Sciatic nerve (tissue), 2 donors: ENCODE measurements at places on chromosomes 7 and 10. TPM values are rescaled to one million over a fixed set of nuclear protein-coding genes. Genes with fewer than 3 reads are reported as not detected.

The CEP55 gene
- total RNA-seq = 0.62 TPM

The NRCAM gene
- 17.4 TPM for total RNA-seq

The ZNF804B gene
- total RNA-seq = not detected

The SPDYE16 gene
- 1.9 TPM for total RNA-seq

The VWA2 gene
- 0.62 TPM for total RNA-seq

GRCh38 chr7:155785536-155785935 lies 26.7 kb downstream of the SHH start:
- DNase-seq = no peak

GRCh38 chr7:43522406-43523156 lies 60.3 kb upstream of the STK17A start:
- no peak for DNase-seq

DNA sequence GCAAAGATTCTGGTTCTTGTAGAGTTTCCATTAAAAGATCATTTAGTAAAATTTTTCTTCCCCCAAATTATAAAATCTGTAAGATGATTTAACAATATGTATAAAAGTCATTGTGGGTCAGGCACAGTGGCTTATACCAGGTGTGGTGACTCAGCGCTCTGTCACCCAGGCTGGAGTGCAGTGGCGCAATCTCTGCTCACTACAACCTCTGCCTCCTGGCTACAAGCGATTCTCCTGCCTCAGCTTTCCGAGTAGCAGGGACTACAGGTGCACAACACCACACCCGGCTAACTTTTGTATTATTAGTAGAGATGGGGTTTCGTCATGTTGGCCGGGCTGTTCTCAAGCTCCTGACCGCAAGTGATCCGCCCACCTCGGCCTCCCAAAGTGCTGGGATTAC lies 68.0 kb downstream of the SEPTIN14 start:
- no peak for DNase-seq

- DNase-seq = no peak
These were observed 547.5 kb upstream of the C7orf33 start for GRCh38 chr7:148042935-148043631.

GRCh38 chr10:113339121-113339520 lies 213.7 kb upstream of the HABP2 start:
- DNase-seq = no peak

DNA sequence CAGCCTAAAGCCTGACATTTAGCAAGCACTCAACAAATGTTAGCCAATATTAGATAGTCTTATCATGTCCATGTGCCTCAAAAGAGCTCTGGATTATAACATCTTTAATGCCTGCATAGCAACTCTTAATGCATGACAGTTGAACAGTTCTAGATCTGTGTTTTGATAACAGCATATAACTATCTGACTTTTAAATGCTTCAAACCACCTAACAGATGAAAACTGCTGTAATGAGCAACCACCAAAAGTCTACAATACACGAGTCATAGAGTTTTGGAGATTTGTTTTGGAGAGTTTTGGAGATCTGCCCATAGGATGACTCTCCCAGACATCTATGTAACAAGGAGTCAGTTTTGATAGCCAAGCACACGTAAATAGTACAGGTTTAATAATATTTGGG lies 227.3 kb downstream of the TWIST1 start:
- DNase-seq = no peak

GRCh38 chr7:84162125-84162524 lies 32.5 kb downstream of the SEMA3A start:
- no peak for DNase-seq

- DNase-seq = no peak
These were observed 207.8 kb upstream of the MGMT start for GRCh38 chr10:129259128-129259815.

- no peak for DNase-seq
These were observed 126.2 kb upstream of the FEZF1 start for GRCh38 chr7:122430710-122431109.

- DNase-seq = no peak
These were observed 57.8 kb downstream of the CYP51A1 start for GRCh38 chr7:92076509-92076908.

DNA sequence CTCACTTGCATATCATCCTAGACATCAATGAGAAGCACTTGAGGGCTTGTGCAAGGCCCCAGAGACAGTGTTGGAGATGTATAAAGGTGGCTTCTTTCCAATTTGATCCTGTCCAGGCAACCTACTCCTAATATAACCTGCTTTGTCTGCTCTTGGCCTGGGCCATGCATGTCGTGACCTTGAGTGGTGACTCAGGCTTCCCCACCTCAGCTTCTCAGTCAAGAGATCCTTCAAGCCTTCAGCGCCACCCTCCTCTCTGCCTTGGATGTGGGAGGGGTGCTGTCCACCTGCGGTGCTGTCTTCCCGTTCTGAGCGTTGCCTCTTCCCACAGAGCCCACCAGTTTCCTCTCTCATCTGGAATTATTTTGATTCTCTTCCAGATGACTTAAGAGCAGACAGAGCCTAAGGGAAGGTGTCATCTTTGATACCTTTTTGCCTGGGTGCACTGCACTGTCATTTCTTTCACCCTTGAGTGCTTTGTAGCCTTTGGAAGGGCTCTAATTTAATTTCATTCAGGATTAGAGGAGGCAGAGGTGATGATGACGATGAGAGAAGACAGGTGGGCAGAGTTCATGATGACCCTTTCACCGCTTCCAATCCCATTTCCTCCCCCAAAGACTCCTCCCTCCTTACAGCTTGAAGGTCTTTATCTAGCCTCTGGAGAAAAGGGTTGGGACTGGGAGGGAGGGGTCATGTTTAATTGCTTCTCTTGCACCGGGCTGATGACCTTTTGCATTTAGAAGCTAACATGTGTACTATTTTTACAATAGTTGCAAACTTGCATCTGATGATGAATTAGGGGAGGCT lies 6.9 kb downstream of the LSMEM1 start:
- no peak for DNase-seq

DNA sequence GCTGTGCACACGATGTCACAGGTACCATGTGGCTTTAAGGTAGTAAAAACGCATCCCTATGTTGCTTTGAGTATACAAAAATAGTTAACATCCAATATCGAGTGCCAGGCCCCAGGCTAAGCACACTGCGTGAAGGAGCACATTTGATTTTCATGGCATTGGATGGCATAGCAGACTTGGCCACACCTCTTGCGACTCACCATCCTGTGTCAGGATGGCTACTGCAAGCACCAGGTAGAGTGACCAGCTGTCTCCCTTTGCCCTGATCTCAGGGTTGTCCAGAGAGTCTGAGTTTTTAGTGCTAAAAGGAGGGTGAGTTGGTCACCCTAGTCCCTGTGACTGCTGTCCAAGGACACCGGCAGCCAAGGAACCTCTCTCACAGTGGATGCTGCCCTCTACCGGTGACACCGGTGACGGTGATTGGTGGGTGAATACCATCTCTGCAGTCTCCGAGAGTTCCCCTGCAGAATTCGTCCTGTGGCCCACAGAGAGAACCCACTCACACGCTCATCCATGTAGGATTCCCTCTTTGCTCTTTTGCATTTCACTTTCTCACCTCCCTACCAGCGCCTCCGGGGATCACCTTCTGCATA lies 76.1 kb downstream of the BICC1 start:
- no peak for DNase-seq
